ENCODE measurements at places on chromosomes 4 and X. TPM values are rescaled to one million over a fixed set of nuclear protein-coding genes. Genes with fewer than 3 reads are reported as not detected.

EXOC1L gene
- not detected for total RNA-seq

SLC6A14 gene
- not detected for total RNA-seq

DNA sequence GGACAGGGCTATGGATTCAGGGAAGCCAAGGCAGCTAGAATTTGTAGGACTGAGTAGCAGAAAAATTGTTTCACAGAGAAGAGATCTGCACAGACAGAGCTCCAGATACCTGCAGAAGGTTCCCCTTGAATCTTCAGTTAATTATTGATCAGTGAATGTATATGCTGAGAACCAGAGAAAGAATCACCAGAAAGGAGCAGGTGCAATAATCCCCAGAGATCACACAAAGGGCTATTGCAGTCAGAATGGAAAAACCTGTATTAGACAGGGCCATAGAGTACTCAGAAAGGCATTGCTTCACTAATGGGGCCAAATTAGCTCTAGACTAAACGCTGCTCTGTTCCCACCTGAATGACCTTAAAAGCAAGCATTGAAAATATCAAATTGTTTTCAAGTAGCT lies 35.5 kb upstream of the SMAD1 start:
- no peaks in the 10 kb centered on the region for H3K4me1 ChIP-seq
- H3K27me3 ChIP-seq: no peaks in the 10 kb centered on the region
- no peak overlapping the region for H3K27ac ChIP-seq
- no peak for DNase-seq
- H3K36me3 ChIP-seq: no peaks in the 10 kb centered on the region

P2RY8 gene
- 2.4 TPM for total RNA-seq

- H3K36me3 ChIP-seq: no peaks in the 10 kb centered on the region
- no peaks in the 10 kb centered on the region for H3K27me3 ChIP-seq
- no peak overlapping the region for H3K4me3 ChIP-seq
- no peak overlapping the region for H3K27ac ChIP-seq
Observed at GRCh38 chrX:69025802-69026301, 139.4 kb downstream of the PJA1 start.

DNA sequence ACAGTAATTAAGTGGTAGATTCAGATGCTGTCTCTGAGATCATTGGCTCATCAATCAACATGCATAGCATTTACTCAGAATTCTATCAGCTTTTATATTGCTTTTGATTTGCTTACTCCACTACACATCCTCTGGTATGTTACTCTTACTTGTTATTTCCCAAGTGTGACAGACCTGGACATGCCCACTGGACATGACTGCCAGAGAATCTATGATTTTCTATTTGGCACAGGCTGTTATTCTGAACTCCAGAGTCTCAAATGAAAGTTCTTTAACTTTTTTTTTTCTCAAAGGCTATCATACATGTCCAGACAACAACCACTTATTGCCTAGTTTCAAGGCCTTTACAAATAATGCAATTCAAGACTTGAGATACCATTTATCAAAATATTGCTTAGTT lies 116.1 kb upstream of the ARHGAP24 start:
- H3K27ac ChIP-seq: no peak overlapping the region
- H3K36me3 ChIP-seq: no peaks in the 10 kb centered on the region
- H3K4me3 ChIP-seq: no peak overlapping the region
- DNase-seq: no peak
- H3K4me1 ChIP-seq: no peaks in the 10 kb centered on the region

SMIM10 gene
- total RNA-seq: 5.2 TPM

GRCh38 chrX:13281289-13281688 lies 38.6 kb downstream of the ATXN3L start:
- no peaks in the 10 kb centered on the region for H3K36me3 ChIP-seq
- no peaks in the 10 kb centered on the region for H3K27me3 ChIP-seq
- H3K4me3 ChIP-seq: no peak overlapping the region
- no peaks in the 10 kb centered on the region for H3K4me1 ChIP-seq
- no peak overlapping the region for H3K27ac ChIP-seq

- peaks cover 47% of the 10 kb centered on the region for H3K4me1 ChIP-seq
- H3K4me3 ChIP-seq: no peak overlapping the region
- H3K27me3 ChIP-seq: no peaks in the 10 kb centered on the region
- no peak overlapping the region for H3K27ac ChIP-seq
- no peaks in the 10 kb centered on the region for H3K36me3 ChIP-seq
Observed at GRCh38 chr4:183146478-183146877, 47.4 kb downstream of the WWC2 start.

- no peaks in the 10 kb centered on the region for H3K4me1 ChIP-seq
- no peaks in the 10 kb centered on the region for H3K27me3 ChIP-seq
- no peak overlapping the region for H3K4me3 ChIP-seq
- DNase-seq: no peak
- no peak overlapping the region for H3K27ac ChIP-seq
Observed at GRCh38 chrX:41912923-41913322, 10.4 kb downstream of the CASK start.

FHDC1 gene
- 12.4 TPM for total RNA-seq

DNA sequence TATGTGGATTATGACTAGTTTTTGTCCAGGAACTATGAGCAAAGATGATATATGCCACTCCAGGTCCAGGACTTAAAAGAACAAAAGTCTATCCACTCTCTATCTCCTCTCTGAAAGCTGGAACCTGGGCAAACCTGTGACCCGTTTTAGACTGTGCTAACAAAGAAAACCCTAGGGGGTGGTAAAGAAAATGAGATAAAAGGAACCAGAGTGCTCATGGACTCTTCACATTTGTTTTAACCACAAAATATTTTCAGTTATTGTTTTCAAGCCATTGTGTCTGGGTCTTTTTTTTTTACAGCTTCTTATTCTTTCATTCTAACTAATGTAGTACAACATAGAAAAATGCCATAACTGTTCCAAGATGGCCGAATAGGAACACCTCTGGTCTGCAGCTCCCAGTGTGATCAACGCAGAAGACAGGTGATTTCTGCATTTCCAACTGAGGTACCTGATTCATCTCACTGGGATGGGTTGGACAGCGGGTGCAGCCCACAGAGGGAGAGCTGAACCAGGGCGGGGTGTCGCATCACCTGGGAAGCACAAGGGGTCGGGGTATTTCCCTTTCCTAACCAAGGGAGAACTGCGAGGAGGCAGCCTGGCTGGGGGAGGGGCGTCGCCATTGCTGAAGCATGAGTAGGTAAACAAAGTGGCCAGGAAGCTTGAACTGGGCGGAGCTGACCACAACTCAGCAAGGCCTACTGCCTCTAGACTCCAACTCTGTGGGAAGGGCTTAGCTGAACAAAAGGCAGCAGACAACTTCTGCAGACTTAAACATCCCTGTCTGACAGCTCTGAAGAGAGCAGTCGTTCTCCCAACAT lies 45.1 kb downstream of the CHM start:
- no peak overlapping the region for H3K27ac ChIP-seq
- H3K27me3 ChIP-seq: no peaks in the 10 kb centered on the region
- peak; percentile 2 for DNase-seq
- H3K36me3 ChIP-seq: no peaks in the 10 kb centered on the region
- H3K4me1 ChIP-seq: no peaks in the 10 kb centered on the region

- H3K36me3 ChIP-seq: no peaks in the 10 kb centered on the region
- no peak overlapping the region for H3K4me3 ChIP-seq
Observed at GRCh38 chr4:3305610-3306371, 13.0 kb downstream of the RGS12 start.

DNA sequence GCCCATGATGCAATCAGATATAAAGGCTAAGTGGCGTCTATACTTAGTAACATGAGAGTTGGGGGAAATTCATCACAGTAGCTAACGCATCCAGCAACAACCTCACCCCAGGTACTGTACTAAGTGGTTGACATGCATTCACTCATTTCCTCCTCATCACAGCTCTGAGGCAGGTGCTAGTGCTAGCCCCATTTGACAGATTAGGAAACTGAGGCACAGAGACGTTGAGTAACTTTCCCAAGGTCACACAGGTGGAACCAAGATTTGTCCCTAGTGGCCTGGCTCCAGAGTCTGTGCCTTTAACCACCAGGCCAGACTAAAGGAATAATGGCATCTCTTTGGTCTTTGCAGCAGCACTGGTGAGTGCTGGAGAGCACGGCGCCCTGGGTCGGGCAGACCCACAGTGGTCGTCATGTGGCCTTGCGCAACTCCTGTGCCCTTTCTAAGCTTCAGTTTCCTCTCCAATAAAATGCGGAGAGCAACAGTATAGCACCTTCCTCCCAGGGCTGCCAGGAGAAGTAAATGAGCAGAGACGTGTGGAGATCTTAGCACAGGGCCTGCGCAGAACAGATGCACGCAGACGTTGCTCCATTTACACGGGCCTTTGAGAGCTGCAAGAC lies 186.4 kb downstream of the BCOR start:
- no peak overlapping the region for H3K27ac ChIP-seq
- DNase-seq: no peak
- H3K36me3 ChIP-seq: no peaks in the 10 kb centered on the region
- no peak overlapping the region for H3K4me3 ChIP-seq

DNA sequence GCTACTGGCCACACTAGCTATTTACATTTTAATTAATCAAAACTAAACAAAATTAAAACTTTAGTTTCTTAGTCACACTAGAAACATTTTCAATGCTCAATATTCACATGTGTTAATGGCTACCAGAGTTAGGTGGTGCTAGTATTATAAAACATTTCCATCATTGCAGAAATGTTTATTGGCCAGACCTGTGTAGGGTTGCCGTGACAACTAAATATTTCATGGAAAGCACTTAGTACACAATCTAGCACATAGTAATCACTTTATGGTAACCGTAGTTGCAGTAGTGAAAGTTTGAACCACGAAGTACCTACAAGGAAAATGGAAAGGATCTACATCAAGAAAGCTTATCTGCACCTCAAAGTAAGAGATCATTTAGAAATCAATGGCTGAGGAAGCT lies 95.9 kb downstream of the HS6ST2 start:
- no peaks in the 10 kb centered on the region for H3K36me3 ChIP-seq
- no peaks in the 10 kb centered on the region for H3K4me1 ChIP-seq
- no peak overlapping the region for H3K27ac ChIP-seq

PGAM4 gene
- not detected for total RNA-seq

GRCh38 chrX:1336948-1337779 lies 579 bp downstream of the IL3RA start:
- H3K4me1 ChIP-seq: no peaks in the 10 kb centered on the region
- H3K27ac ChIP-seq: peak overlapping the region; percentile 23
- no peaks in the 10 kb centered on the region for H3K36me3 ChIP-seq
- H3K27me3 ChIP-seq: no peaks in the 10 kb centered on the region
- no peak for DNase-seq

- no peak for DNase-seq
- no peak overlapping the region for H3K4me3 ChIP-seq
- H3K36me3 ChIP-seq: no peaks in the 10 kb centered on the region
- peaks cover 38% of the 10 kb centered on the region for H3K4me1 ChIP-seq
- no peaks in the 10 kb centered on the region for H3K27me3 ChIP-seq
- H3K27ac ChIP-seq: peak overlapping the region; percentile 56
Observed at GRCh38 chr4:40577588-40578253, 51.9 kb downstream of the RBM47 start.

COMMD8 gene
- 28.6 TPM for total RNA-seq

- H3K4me3 ChIP-seq: no peak overlapping the region
- no peaks in the 10 kb centered on the region for H3K36me3 ChIP-seq
- no peak for DNase-seq
- H3K27ac ChIP-seq: peak overlapping the region; percentile 76
Observed at GRCh38 chr4:168409089-168409801, 71.0 kb downstream of the DDX60L start.

KLHL4 gene
- 4.2 TPM for total RNA-seq

GRCh38 chrX:110412971-110413726 lies 54.5 kb downstream of the RTL9 start:
- H3K27me3 ChIP-seq: no peaks in the 10 kb centered on the region
- peak; percentile 61 for DNase-seq
- no peaks in the 10 kb centered on the region for H3K36me3 ChIP-seq
- H3K4me1 ChIP-seq: no peaks in the 10 kb centered on the region
- no peak overlapping the region for H3K27ac ChIP-seq

DNA sequence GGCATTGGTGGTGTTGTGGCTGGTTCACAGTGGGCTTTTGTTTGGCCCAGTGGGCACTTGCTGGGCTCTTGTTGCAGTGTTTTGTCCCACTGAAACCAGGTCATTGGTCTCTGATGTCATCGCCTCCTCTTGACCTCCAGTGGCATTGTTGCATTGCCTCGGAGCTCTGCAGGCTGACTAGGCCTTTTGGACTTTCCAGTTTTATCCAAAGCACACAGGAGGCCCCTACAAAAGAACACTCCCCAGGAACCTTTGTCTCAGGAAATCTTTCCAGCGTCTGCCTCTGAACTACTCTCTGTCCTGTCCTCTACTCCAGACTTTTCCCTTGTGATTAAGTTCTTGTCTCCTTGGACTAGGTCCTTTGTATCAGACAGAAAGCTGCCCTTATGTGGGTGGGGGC lies 54.8 kb downstream of the COQ2 start:
- DNase-seq: no peak
- H3K36me3 ChIP-seq: no peaks in the 10 kb centered on the region
- no peak overlapping the region for H3K4me3 ChIP-seq
- no peaks in the 10 kb centered on the region for H3K27me3 ChIP-seq
- no peak overlapping the region for H3K27ac ChIP-seq
- no peaks in the 10 kb centered on the region for H3K4me1 ChIP-seq

- H3K4me3 ChIP-seq: no peak overlapping the region
- H3K4me1 ChIP-seq: no peaks in the 10 kb centered on the region
- H3K36me3 ChIP-seq: no peaks in the 10 kb centered on the region
- H3K27me3 ChIP-seq: no peaks in the 10 kb centered on the region
- H3K27ac ChIP-seq: no peak overlapping the region
Observed at GRCh38 chr4:101000496-101000895, 346.8 kb downstream of the PPP3CA start.

PDE5A gene
- total RNA-seq: 32.2 TPM

MMRN1 gene
- total RNA-seq: 156 TPM

GRCh38 chr4:76301068-76301774 lies 5.3 kb upstream of the STBD1 start:
- H3K27ac ChIP-seq: no peak overlapping the region
- H3K4me1 ChIP-seq: no peaks in the 10 kb centered on the region
- no peaks in the 10 kb centered on the region for H3K36me3 ChIP-seq
- no peak for DNase-seq
- no peak overlapping the region for H3K4me3 ChIP-seq

DNA sequence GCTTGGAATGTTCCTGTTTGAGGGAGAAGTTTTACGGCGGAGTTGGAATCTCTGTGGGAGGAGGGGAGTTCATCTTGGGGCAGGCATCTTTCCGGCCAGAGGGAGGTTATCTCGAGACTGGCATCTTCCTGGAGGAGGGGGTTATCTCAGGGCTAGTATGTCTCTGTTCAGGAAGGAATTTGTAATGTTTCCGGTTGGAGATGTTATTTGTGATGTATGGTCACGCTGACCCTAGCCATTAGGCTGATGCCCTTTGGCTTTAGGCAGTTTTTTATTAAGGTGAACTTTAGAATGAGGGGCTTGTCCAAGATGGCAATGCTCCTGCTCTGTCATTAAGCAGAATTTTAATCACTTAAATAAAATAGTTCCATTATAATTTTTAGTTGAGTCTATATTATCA lies 449.7 kb downstream of the PCDH10 start:
- no peaks in the 10 kb centered on the region for H3K4me1 ChIP-seq
- H3K36me3 ChIP-seq: no peaks in the 10 kb centered on the region
- H3K4me3 ChIP-seq: no peak overlapping the region
- no peaks in the 10 kb centered on the region for H3K27me3 ChIP-seq
- no peak for DNase-seq

GRCh38 chr4:2071252-2071911 lies 12.3 kb downstream of the NAT8L start:
- DNase-seq: peak; percentile 71
- no peaks in the 10 kb centered on the region for H3K36me3 ChIP-seq
- H3K27ac ChIP-seq: peak overlapping the region; percentile 10
- no peak overlapping the region for H3K4me3 ChIP-seq
- peaks cover 17% of the 10 kb centered on the region for H3K4me1 ChIP-seq

GRCh38 chr4:99885687-99886086 lies 8.5 kb downstream of the LAMTOR3 start:
- H3K36me3 ChIP-seq: peaks cover 17% of the 10 kb centered on the region
- H3K4me3 ChIP-seq: no peak overlapping the region
- no peaks in the 10 kb centered on the region for H3K27me3 ChIP-seq
- DNase-seq: no peak
